Hematopoietic multipotent progenitor cell treated with erythropoietin and hydrocortisone succinate and interleukin-3 and kit ligand, for 15 days (in vitro differentiated cells): ENCODE measurements at places on chromosomes 16 and 17.

DNA sequence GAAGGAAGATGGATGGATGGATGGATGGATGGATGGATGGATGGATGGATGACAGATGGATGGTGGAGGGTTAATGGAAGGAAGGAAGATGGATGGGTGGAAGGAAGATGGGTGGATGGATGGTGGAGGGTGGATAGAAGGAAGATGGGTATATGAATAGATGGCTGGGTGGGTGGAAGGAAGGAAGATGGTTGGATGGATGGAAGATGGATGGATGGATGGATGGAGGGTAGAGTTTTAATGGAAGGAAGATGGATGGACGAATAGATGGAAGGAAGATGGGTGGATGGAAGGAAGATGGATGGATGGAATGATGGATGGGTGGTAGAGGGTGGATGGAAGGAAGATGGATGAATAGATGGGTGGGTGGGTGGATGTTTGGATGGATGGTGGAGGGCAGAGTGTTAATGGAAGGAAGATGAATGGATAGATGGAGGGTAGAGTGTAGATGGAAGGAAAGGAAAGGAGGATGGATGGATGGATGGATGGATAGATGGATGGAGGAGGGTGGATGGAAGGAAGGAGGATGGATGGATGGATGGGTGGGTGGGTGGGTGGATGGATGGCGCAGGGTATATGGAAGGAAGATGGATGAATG is 22.1 kb downstream of the MLYCD start:
- DNase-seq = no peak

DNA sequence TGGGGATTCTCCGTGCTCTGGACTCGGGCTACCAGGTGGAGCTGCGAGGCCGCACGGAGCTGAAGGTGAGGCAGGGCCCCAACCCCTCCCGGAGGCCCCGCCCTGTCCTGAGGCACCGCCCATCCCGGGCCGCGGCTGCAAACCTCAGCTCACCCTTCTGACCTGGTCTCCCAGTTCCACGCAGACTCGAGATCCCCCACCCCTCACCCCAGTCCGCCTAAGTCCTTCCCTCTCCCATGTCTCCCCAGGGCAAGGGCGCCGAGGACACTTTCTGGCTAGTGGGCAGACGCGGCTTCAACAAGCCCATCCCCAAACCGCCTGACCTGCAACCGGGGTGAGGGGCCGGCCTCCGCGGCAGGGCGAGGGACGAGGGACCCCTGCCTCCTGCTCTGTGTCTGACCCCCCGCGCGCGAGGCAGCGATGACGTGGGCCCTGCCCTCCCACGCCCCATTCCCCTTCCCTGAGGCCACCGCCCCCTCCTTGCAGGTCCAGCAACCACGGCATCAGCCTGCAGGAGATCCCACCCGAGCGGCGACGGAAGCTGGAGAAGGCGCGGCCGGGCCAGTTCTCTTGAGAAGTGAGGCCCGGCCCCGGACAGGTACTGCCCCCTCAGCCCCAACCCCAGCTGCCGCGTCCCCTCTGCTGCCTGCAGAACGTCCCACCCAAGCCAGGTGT is 13.7 kb downstream of the GUCY2D start:
- DNase-seq = no peak

DNA sequence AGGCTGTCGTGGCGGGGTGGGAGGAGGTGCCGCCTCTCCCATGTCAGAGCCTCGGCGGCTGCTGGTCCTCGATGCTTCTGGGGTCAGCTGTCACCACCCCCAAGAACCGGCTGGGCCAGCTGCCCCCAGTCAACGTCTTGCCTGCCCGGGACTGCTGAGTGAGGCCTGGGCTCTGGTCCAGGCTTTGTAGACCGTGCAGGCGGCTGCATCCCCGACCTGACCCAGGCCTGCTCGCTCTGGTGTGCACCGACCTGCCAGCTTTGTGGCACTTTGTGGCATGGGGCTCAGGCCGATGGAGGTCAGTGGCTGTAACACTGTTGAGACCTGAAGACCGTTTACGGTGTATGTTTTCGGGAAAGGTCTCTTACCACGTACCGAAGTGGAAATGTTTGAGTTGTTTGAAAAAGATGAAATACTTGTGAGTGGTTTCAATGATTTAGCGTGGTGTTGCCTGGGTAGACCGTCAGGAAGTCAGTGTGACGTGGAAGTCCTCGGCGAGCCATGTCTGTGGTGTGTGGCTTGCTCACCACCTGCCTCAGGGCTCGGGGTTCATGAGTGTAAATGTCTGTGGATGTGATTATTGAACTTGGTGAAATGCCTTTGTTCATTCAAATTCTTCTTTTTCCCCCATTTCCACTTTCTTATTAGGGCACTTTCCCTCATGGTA is 53.2 kb upstream of the ZNF750 start:
- DNase-seq = no peak

GRCh38 chr16:66421891-66422290 is 5.2 kb upstream of the BEAN1 start:
- DNase-seq = no peak

DNA sequence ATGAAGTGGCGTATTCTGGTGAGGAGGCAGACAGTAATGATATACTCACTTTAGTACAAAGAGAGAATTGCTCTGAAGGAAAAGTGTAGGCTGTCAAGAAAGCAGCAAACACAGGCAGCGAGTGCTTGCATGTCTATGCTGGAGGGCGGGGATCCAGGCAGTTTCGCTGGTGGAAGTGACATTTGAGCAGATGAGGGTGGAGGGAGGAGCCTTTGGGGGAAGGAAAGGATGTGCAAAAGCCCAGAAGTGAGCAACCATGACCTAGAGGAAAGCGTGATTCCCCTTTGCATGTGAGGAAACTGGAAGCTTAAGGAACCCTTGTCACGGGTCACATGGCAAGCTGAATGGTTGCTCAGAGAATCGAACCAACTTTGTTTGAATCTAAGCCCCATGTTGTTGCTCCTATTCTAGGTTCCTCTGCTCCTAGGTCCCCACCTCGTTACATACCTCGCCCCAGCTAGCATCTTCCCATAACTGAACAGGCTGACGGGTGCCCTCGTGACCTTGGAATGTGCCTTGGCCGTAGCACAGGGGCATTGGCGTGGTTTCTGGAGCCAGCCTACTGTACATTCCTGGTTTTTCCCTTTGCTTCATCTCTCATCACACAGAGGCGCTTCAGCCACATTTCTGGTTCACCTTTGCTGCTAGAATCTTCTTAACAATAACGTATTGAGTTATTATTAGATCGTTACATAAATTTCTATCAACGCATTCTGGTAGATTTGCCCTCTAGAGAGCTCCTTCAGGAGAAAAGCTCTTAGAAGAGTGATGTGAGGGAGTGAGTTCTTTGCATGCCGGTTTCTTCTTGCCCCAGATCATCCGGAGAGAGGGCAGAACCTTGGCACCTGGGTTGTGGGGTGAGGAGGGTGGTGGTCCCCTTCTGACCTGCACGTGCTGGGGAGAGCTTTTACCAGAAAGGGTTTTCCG is 191.8 kb downstream of the SNX29 start:
- DNase-seq = no peak

DNA sequence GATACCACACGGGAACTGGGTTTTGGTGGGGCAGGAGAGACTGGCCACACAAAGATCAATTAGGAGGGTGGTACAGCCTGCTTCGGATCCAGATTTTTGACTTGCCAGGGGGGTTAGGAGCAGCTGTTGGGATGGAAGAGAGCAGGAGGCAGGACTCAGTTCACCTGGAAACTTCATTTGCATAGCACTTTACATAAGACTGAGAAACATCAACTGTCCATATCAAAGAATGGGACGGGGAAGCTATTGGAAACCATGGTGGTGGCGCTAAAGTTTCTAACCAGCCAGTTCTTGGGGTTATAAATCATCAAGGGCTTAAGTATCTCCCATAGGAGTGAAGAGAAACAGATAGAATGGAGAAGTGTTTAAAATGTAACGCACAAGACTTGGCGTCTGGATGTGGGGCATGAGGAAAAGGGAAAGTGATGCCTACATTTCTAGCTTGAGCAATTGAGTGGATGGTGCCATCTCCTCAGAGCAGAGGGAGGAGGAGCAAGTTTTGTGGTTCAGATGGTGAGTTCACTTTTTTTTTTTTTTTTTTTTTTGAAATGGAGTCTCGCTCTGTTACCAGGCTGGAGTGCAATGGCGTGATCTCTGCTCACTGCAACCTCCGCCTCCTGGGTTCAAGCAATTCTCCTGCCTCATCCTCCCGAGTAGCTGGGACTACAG is 6.4 kb upstream of the SRCAP start:
- DNase-seq = no peak

GRCh38 chr17:39174920-39175694 is 9.1 kb upstream of the ARL5C start:
- peak; percentile 72 for DNase-seq

GRCh38 chr17:38730526-38731379 is 612 bp downstream of the CISD3 start:
- peak; percentile 35 for DNase-seq

- no peak for DNase-seq
These were observed 80.6 kb downstream of the OR1D5 start for GRCh38 chr17:2982854-2983253.

DNA sequence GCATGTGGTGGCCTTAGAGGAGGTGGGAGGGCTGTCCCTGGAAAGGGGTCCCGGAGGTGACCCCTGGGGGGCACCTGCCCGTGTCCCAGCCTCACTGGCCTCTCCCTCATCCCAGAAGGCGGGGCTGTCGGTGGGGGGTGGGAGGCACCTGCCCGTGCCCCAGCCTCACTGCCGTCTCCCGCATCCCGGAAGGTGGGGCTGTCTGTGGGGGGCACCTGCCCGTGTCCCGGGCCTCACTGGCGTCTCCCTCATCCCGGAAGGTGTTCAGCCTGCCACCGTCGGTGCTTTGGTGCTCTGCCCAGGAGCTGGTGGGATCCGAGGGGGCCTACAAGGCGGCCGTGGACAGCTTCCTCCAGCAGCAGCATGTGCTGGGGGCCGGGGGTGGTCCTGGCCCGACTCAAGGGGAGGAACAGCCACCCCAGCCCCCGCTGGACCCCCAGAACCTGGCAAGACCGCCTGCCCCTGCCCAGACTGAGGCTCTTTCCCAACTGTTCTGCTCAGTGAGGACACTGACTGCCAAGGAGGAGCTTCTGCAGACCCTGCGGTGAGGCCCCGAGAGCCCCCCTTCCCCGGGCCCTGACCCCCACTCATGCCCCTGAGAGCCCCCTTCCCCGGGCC is 6.2 kb downstream of the CTU2 start:
- DNase-seq = no peak

DNA sequence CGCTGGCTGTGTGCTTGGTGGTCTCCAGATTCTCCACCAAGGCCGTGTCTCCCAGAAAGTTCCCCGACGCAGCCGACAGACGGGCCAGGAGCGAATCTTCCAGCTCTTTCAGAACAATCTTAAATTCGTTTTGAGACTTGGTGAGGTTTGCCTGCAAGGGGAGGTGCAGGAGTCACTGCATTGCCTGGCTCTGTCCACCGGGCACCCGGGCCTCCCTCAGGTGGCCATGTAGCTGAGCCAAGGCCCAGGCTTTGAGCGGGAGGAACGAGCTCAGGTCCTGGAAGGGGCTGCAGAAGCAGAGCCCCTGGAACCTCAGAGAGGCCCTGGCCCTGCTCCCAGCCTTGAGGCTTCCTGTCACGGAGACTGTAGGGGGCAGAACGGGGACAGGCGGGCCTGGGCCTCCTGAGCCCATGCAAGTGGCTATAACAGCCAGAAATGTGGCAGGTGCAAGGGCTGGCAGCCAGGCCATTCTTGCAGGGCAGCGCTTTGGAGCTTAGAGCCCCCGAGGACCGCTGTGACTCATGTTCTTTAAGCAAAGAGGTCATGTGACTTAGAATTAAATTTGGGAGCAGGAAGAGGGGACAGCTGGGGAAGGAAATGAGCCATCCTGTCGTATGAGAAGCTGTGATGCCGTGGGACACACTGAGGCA is 72.4 kb downstream of the PGS1 start:
- no peak for DNase-seq

DNA sequence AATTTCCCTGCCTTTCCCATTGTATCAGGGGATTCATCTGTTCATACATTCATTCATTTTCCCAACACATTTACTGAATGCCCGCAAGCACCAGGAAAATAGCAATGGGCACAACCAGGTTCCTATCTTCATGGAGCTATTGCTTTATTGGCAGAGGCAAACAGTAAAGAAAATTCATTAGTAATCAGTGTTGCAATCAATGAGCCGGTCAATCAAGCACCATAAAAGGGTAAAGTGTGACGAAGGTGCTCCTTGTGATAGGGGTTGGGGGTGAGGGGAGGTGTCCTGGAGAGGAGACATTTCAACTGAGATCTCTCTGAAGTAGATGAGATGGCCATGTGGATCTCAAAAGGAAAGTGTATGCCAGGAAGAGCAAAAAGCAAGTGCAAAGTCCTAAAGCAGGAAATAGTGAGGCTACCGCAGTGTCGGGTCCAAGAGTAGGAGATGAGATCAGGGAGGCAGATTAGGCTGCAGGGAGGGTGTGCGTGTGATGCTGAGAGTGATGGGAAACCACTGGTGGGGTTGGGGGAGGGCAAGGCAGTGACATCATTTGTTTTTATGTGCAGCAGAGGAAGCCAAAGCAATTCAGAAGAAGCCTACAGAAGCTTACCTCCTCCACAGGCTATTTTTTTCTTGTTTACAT is 28.4 kb downstream of the CDH13 start:
- no peak for DNase-seq

DNA sequence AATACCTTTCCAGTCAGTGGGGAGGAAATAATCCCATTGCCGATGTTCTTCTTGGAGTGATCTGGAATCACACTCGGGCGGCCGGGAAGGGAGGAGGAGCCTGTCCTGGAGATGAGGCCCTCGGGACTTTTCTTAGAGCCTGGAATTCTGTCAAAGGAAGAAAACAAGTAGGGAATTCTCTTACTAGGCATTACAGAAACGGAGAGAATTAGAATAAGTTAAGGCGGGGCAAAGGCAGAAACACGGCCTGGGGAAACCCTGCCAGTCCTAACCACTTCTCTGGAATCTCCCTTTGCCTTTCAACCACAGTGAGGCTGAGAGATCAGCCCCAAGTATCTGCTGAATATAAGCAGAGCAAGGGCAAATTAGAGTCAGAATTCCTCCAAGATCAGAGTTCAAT is 27.8 kb downstream of the USP36 start:
- no peak for DNase-seq

GRCh38 chr17:61429274-61429673 is 22.9 kb upstream of the TBX4 start:
- DNase-seq = no peak

DNA sequence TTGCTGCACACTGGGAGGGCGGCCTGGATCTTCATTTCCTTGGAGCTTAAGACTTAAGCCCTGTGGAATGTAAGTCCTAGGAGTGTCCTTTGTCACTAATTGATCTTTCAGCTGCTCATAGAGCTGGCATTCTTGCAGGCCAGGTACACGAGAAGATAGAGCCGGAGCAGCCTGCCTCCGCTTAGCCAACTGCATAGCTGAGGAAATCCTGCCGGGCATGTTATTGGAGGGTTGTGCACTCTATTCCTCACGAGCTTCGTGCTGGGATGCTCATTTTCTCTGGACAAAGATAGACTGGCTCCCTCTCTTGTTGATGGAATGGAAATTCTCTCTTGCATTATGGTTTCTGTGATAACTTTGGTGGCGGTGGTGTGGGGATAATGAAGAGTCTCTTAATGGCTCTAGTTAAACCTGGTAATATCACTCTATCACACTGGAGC is 76.9 kb downstream of the RPA1 start:
- DNase-seq = no peak
